Aorta (tissue), 5 donors: ENCODE measurements at places on chromosomes 11 and 22. TPM values are rescaled to one million over a fixed set of nuclear protein-coding genes. Genes with fewer than 3 reads are reported as not detected.

GRCh38 chr22:33684087-33684486 lies 236.2 kb downstream of the LARGE1 start:
- DNase-seq = no peak

DNA sequence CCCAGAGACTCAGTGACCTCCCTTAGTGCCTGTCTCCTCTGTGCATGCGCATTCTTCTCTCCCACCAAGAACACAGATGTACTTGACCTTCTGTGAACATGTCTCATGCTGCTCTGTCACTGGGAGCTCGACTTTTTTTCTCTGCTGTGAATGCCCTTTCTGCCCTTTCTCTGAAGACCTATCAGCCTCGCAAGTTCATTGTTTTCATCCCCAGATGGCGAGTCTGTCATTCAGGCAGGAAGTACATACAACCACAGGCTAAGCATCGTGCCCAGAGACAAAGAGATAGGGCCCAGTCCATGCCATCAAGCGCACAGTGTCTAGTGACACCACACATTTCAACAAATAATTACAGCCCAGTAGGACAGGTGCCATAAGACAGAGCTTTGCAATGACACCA lies 50.4 kb upstream of the RAB1B start:
- no peak for DNase-seq

APOL3 gene
- total RNA-seq = 67.7 TPM

RASGRP2 gene
- 44.7 TPM for total RNA-seq

CTSW gene
- 1.8 TPM for total RNA-seq

ART1 gene
- not detected for total RNA-seq
